ENCODE measurements at places on chromosomes 11 and 22.

GRCh38 chr11:80118073-80118472 is 677.2 kb upstream of the TENM4 start:
- no peak for DNase-seq

- DNase-seq: peak; percentile 35
Observed at GRCh38 chr11:110433393-110434333, 3.9 kb downstream of the FDX1 start.

- DNase-seq: peak; percentile 71
Observed at GRCh38 chr11:128208329-128209137, 378.8 kb downstream of the ETS1 start.

GRCh38 chr11:1199751-1200610 is 22.9 kb upstream of the MUC5B start:
- no peak for DNase-seq

GRCh38 chr11:2305140-2305778 is 3.4 kb downstream of the TSPAN32 start:
- DNase-seq: peak; percentile 60

GRCh38 chr11:75375626-75376025 is 23.7 kb upstream of the RPS3 start:
- DNase-seq: no peak

- DNase-seq: no peak
Observed at GRCh38 chr11:12914400-12914912, 94.7 kb upstream of the RASSF10 start.

- DNase-seq: no peak
Observed at GRCh38 chr22:26450453-26451185, 21.6 kb downstream of the ASPHD2 start.

GRCh38 chr11:86513746-86514373 is 139.2 kb downstream of the CCDC81 start:
- no peak for DNase-seq

DNA sequence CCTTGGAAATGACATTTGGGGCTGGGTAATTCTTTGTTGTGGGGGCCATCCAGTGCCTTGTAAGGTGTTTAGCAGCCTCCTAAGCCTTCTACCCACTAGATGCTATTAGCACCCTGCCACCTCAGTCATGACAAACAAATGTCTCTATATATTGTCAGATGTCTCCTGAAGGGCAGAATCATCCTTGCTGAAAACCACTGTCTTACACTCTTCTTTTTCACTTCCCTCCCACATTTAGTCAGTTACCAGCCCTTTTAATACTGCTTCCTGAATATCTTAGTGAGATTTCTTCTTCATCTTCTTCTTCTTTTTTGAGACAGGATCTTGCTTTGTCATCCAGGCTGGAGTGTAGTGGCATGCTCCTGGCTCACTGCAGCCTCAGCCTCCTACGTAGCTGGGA is 33.1 kb downstream of the TNRC6B start:
- no peak for DNase-seq

DNA sequence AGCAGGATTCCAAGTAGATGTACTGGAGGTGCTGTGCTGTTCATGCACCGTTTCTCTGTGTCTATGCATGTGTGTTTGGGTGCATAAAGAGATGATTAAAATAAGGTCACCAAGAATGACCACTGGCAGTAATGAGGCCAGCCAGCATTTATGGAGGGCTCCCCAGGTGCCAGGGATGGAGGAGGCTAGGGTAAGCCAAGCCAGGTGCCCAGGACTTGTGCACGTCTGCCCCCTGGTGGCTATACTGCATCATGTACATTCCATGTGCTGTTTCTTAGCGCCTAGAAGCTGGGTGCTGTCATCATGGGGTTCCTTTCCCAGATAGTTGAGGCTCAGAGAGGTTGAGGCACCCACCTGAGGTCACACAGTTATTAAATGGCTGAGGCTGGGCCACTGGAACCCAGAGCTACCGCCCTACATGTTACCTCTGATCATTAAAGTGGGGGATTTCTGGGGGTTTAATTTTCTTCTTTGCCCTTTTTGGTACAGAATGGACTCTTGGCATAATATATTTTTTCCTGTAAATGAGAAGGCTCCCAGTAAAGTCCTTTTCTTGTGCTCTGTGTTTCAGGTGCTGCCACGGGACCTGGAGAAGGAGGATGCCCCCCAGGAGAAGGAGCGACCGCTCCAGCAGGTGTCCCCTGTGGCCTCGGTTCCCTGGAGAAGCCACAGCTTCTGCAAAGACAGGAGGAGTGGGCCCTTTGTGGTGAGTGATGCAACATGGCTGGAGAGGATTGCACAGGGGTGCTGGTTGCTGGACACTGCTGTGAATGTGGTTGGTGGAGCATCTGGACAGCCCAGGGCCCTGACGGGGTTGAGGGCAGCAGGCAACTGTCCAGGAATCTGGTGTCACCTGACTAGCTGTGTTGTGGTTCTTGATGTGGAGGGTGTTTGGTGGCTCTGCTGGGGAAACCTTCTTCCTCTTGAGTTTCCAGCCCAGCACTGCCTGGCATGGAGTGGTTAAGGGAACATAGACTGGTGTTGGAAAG is 96.4 kb downstream of the KIAA1671 start:
- peak; percentile 43 for DNase-seq

GRCh38 chr11:107713009-107713408 is 1.2 kb upstream of the SLN start:
- DNase-seq: no peak

DNA sequence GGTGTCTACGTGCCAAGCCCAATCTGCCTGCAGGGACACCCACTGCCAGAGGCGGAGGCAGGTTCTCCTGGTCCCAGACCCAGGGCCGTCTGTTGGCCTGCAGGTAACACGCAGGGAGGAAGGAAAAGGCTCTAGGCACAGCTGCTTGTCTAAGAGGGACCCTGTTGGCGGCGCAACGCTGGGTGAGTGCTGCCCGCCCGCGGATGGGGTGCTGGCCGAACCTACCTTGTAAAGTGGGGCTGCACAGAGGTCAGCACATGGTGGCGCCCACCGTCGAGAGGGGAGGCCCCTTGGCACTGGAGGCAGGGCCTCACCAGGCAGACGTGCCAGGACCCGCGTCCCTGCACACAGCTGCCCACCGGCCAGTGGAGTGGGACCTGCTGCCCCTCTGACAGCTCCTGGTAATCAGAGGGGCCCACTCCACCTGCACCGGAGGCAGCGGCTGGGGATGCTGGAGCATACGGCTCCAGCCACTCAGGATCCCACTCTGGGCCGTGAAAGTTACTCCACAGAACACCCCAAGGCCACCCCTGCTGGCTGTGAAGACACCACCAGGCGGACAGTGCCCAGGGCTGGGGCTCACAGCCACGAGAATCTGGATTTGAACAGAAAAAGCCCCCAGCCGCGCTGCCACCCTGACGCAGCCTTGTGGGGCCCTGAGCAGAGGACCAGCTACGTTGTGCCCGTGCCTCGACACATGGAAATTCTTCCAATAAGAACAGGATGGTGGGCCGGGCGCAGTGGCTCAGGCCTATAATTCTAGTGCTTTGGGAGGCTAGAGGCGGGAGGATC is 24.0 kb downstream of the TBX1 start:
- DNase-seq: no peak

GRCh38 chr11:63919267-63920125 is 2.5 kb upstream of the RCOR2 start:
- no peak for DNase-seq

- no peak for DNase-seq
Observed at GRCh38 chr11:64851831-64852351, 7.4 kb upstream of the CDC42BPG start.

GRCh38 chr22:36411589-36412258 is 24.0 kb upstream of the MYH9 start:
- no peak for DNase-seq

DNA sequence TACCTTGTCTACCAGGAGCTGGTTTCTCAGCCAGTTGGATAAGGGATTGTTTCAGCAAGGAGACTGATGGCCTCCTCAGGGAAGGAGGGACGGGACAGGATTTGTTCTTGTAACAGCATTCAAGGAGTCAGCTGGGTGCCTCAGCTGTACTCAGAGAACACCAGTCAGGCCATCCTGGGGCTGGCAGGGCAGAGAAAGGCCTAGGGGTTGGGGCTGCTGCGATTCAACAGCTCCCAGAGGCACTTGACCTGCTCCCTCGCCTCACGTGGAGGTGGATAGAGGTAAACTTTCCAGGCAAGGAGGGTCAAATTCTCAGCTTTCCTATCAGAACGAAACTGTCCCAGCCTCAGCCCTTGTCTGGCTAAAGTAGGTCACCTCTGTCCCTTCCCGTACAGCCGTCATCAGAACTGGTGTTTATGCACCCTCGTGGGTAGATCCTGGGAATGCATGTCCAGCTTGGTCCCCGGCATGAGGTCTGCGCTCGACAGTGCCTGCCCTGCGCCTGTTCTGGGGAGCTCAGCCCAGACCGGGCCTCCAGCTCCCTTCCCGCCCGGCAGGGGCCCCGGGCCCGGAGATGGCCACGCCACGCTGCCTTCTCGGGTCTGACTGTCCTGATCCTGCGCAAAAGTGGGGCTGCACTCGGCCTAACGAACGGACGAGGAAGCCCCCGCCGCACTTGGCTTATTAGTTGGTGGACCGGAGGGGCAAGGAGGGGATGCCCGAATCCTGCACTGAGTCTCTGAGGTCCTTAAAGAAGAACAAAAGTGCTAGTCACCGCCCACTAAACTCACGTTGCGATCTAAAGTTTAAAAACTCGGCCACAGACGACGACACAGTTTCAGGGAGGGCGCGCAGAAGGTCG is 762 bp upstream of the CCDC134 start:
- no peak for DNase-seq
